ENCODE measurements at places on chromosomes 3 and 15.
A peak's percentile ranks its signal among the peaks of the same experiment; 100 is the strongest.

- DNase-seq = peak; percentile 21
Observed at GRCh38 chr3:20080956-20081554, 40.8 kb downstream of the KAT2B start.

GRCh38 chr3:33699275-33699674 lies 18.8 kb downstream of the CLASP2 start:
- DNase-seq = no peak

DNA sequence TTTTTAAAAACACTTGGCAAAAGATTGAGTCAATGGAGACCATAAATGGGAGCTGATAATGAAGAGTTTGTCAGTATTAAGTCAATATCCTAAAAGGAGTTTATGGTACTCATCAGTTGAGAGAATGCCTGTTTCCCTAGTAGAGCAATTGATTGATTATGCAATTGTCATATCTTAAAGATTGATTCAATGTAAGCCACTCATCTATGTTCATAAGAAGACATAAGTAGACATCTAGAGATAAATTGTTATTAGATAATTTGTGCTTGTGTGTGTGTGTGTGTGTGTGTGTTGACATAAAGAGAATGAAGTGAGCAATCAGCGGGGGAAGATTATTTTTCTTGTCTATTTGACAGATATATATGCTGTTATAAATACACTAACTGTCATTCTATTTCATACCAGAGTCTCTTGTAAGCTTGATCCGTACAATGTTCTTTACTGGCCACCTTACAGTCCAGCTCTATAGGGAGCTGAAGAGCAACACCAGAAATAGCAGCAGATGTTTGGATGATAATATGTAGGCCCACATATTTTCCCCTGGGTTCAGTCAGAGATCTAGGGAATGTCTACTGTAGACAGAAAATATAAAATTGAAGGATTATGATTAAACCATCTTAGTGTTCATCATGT lies 848.6 kb upstream of the EPHA6 start:
- DNase-seq = no peak

DNA sequence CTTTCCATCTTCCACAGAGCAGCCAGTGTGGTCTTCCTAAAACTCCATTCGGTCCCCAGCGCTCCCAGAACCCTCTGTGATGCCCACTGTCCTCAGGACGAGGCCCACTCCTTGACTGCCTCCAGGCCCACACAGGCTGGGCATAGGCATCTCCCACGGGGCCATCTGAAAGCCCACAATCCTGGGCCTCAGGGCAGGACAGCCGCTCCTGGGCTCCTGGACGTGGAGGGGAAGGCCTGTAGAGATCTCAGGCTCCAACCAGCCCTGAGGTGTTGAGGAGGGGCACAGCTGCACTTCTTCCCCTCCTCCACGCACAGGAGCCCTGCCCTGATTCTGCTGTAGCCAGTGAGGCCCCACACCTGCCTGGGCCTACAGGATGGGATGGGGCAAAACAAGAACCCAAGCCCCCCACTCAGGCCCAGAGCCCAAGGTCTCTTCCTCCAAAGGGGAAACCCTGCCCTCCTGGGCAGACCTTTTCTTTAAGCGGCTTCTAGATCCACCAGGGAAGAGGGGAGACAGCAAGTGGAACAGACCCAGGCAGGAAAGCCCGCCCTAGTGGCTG lies 25.9 kb downstream of the SHISA5 start:
- no peak for DNase-seq

DNA sequence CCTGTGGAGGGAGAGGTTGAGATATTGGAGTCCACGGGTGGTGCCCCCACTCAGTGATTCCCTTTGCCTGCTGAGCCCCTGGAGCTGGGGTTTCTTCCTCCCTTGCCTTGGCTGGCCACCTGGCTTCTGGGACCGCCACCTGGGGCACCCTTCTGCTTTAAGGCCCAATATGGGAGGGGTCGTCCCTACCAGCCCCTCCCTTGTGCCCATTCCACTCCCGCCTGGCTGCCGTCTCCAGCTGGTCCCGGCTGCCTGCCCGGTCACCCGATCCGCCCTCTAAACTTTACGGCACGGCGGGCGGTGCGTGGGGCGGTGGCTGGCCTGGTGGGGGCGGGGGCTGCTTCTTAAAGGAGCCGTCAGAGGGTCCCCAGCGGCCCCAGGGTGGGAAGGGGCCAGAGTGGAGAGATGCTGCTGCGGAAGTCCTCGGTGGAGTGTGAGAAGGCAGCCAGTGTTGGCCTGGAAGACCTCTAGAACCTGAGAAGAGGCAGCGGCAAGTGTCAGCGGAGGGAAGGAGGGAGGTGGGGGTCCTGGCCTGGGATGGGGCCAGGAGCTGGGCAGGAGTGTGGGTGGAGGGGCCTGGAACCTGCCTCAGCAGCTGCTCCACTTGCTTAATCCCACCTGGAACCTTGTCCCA lies 1.6 kb upstream of the SEMA3B start:
- DNase-seq = no peak

GRCh38 chr15:61169904-61170695 lies 59.0 kb downstream of the RORA start:
- peak; percentile 41 for DNase-seq

DNA sequence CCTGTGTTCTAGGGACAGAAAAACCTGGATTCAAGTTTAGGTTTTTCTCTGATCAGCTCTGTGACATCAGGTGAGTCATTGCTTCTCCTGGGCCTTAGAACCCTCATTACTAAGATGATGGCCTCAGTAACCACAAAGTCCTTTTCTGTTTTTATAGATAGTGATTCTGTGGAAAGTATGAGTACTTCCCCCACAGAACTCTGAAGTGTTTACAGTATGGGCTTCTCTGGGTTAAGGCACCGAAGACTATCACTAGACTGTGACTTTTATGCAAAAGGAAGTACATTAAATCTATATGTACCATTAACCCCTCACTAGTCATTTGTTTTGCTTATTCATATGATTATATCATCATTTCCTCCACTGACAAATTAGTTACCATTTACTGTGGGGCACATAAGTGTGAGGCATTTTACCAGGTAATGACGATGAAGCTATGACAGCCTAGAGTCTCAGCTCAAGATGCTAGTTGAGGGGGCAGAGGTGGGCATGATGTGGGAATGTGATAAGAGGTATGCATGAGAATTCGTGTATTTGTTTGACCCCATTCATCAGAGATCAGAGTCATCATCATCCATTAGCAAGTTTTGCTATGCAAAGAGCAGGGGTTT lies 15.0 kb upstream of the RORA start:
- DNase-seq = no peak

GRCh38 chr15:26294059-26294689 lies 431.0 kb upstream of the ATP10A start:
- DNase-seq = no peak

DNA sequence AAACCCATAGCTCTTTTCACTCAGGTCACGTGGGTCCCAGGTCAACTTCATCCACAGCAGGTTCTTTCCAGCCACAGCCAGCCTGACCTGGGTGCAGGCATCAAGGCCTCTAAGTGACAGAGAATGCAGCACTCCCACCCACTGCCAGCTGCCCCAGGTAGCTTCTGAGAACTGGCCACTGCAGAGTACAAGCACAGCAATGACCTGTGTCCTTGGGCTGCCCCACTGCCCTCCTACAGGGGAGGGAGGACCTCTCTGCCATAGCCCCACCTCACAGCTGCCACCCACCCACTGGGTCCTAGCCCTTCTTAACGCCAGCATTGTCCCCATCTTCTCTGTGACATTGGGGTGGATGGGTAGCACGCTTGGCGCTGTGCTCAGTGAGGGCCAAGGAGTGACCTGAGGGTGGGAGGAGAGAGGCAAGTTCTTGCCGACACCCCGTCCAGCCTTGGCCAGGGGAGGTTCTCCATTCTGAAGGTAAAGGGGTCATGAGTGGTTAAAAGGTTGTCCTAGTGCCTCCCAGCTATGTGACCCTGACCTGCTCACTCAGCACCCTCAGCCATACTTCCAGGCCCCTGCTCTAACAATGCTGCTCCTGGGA lies 12.4 kb downstream of the CISH start:
- no peak for DNase-seq

- DNase-seq = no peak
Observed at GRCh38 chr3:9690451-9691450, 12.9 kb upstream of the CPNE9 start.

GRCh38 chr3:79015854-79016253 lies 751.9 kb downstream of the ROBO1 start:
- DNase-seq = no peak

GRCh38 chr3:14323401-14324223 lies 78.8 kb upstream of the SLC6A6 start:
- no peak for DNase-seq

DNA sequence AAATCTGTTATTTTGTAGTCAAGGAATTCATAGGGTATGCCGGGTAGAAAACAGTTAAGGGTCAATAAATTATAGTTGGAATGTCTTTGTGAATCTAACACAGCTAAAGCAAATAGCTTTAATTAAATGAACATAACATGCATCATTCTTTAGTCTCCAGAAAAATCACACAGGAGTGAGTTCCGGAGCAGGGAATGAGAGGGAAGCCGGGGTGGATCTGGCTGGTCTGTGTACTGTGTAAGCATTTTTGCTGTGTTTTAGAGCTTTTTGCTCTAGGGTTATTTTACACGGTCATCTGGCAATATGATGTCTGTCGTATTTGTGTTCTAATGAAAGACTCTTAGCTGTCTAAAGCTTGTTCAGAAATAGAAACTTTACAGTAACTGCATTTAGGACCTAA lies 57.5 kb downstream of the MED12L start:
- DNase-seq = no peak

DNA sequence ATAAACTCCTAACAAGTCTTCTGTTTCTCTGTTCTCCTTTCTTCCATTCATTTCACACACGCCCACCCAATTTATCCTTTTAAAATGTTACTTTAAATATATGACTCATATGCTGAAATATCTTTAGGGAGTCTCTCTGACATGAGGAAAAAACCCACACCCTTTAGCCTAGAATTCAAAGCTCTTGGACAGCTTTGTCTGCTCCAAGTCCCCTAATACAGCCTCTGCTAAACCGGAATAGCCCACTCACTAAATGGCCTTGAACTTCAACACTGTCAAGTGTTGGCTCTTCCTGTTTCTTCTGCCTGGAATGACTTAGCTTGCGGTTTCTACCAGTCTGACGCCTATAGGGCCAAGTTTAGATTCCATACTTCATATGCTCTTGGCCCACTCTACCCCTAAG lies 3.3 kb upstream of the CD96 start:
- no peak for DNase-seq

- no peak for DNase-seq
Observed at GRCh38 chr3:97884586-97885123, 62.8 kb downstream of the CRYBG3 start.

DNA sequence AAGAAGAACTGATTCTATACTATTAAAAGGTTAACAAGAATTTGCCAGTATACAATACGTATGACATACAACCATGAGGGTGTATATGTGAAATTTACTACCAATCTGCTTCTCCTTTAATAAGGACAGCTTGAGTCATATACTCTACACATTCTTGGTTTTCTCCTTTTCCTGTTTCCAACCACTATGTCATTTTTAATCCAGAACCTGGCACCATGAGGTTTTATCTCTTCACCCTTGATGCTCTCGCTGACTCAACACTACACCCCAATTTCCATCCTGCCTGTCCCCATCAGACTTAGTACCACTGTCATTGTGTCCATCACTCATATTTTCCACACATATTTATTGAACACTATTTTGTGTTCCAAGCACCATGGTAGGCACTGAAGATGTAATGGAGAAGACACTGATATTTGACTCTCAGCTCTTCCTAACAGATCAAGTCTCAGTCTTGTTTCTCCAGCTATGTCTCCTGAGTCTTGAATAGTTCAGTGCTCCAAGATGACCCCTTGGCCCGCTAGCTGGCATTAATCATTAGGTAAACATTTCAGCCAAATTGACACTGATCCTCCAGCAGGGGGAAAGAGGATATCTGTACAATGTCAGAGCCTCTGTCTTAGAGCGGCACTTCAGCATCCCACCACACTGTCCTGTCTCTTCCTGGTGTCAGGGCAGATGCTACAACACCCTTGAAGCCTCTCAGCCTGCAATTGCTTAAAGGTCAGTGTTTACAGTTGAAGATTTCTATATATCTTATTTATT lies 11.2 kb upstream of the COL8A1 start:
- DNase-seq = no peak

- DNase-seq = no peak
Observed at GRCh38 chr3:110900576-110900975, 171.0 kb upstream of the NECTIN3 start.

DNA sequence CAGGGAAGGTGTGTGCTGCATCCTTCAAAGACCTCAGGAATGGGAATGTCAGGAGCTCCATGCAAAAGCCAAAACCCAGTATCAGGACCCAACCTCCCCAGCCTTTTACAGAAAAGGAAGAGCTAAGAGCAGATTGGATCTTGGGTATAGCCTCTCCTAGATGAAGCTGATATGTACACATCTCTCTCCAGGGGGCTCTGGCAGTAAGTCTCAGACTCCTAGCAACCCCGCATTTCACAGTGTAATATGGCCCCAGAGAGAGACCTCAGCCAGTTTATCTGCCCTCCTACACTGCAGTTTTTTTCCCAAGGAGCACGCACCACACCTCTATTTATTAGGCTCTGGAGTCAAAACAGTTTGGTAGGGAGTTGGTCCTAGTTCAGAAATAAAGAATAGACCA lies 88.2 kb downstream of the RBPMS2 start:
- DNase-seq = no peak

DNA sequence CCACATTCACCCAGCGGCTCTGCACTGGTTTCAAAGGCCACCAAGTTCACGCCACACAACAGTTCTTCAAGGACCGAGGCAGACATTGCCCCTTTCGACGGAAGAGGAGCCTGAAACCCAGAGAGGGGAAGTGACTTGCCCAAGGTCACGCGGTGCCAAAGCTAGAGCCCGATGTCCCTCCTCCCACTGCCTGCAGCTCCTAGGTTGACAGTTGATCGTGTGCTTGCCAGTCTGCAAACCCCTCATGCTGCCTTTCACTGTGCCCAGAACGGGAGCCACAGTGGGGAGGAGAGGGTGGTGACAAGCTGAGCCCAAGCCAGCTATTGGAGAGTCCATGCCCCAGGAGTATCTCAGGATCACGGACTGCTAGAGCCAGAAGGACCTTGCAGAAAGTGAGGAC lies 230.9 kb downstream of the XXYLT1 start:
- no peak for DNase-seq

DNA sequence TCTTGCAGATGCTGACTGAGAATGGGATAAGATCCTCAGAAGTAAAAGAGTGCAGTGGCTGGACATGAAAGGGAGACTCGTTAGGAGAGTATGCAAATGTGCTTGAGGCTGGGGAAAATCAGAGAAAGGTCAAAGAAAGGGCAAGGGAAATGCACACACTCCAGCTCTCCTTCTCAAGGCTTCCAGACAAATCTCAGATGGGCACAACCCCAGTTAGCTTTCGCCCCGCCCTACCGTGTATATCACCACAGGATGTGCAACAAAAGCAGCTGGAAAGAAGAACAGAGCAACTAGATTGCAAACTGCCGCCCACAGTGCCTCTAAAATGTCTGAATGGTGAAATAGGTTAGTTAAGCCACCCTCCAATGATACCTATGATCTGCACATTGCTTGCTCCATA lies 63.9 kb downstream of the CERS3 start:
- peak; percentile 4 for DNase-seq

GRCh38 chr3:13316603-13317002 lies 103.5 kb downstream of the NUP210 start:
- DNase-seq = no peak

GRCh38 chr15:88635318-88635717 lies 3.5 kb upstream of the ISG20 start:
- DNase-seq = peak; percentile 73
